Activated CD8-positive, alpha-beta T cell treated with anti-CD3 and anti-CD28 coated beads, Interleukin-2, amount 10 ng/mL, durations not matched to agents 7 days and 5 days (primary cell): ENCODE measurements at places on chromosomes 4 and X.

DNA sequence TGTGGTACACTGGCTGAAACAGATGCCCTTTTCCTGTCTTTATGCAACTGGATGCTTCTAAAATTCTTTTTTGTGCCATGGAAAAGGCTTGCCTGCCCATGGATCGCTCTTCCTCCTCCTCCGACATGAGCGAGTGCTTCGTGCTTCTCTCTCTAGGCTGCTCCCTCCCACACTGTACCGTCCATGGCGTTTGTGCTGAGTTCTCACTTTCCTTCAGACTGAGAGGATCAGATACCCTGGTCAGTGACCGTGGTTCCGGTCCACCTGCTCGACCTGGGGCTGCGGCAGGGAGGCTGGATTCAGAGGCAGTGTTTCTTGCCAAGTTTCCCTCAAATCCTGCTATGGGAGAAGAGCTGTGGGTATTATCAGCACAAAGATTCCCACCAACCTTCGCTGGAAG lies 10.2 kb upstream of the CLDN24 start:
- no peak for DNase-seq

GRCh38 chr4:78379040-78379439 lies 172.5 kb upstream of the ANXA3 start:
- DNase-seq = no peak

DNA sequence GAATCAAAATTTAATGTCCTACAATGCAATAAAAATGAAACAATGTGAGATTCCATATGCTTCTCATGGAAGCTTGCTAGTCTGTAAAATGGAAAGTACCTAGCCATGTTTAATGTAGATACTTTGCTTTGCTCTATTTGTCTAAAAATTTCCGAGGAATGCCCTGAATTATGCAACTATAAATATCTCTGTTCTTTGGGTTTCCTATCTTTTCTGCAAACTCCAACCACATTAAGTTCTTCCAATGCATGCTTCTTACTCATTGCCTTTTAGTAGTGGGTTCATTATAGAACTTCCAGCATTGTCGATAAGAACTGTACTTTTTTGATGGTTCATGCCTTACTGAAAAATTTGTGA lies 178.3 kb downstream of the RASL11B start:
- no peak for DNase-seq

GRCh38 chrX:154064637-154065435 lies 32.7 kb downstream of the MECP2 start:
- no peak for DNase-seq

DNA sequence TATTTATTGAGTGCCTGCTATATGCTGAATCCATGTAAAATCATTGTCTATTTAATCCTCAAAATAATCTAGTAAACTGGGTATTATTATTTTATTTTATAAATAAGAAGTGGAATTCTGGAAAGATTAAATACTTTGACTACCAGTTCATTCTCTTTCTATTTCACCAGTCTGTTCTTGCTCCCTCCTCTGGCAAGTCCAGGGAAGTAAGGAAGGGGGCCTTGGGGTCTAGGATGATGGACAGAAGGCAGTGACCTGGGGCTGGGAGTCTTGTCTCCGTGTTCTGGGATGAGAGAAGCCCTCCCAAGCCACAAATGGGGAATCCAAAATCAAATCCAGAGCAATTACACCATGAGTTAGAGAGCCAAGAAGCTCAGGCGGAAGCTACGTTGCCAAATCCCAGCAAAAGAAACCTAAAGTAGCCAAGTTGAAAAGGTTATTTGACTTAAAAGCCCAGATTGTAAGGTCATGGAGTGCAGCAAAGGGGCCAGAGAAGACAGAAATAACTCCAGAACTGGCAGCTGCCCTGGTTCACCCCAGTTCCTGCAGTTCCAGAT lies 28.3 kb upstream of the PARM1 start:
- DNase-seq = no peak

DNA sequence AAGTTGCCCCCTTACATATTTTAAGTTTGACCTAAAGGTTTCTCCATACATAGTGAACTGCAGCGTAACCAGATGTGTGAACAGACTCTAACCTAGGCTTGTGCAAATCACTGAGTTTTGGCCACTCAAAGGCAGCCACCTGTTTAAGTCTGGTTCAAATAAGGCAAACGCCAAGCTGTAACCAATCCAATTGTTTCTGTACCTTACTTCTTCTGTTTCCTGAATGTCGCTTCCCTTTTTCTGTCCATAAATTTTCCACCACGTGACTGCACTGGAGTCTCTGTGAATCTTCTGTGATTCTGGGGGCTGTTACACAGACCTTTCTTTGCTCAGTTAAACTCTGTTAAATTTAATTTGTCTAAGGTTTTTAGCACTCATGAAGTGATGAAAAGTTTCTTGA lies 618.8 kb downstream of the GLUD2 start:
- no peak for DNase-seq

DNA sequence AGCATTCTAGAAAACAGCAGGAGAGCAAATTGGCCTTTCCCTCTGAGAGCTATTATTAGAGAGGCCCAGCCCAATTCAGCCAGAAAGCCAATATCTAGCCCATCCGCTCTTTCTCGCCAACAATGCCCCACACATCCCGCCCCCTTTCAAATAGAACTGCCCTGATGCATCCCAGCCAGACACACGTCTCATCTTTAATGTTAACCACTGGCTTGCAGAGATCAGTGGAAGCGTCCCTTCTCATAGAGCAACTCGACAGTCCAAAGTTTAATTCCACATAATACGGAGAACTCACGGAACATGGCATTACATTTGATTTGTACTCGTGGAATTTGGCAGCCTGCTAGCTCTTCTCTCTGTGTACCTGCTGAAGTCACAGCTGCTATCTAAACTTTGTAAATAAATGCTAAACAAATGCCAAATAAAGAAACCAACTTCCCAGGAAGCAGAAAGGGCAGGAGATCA lies 304.4 kb downstream of the DHX15 start:
- DNase-seq = no peak

DNA sequence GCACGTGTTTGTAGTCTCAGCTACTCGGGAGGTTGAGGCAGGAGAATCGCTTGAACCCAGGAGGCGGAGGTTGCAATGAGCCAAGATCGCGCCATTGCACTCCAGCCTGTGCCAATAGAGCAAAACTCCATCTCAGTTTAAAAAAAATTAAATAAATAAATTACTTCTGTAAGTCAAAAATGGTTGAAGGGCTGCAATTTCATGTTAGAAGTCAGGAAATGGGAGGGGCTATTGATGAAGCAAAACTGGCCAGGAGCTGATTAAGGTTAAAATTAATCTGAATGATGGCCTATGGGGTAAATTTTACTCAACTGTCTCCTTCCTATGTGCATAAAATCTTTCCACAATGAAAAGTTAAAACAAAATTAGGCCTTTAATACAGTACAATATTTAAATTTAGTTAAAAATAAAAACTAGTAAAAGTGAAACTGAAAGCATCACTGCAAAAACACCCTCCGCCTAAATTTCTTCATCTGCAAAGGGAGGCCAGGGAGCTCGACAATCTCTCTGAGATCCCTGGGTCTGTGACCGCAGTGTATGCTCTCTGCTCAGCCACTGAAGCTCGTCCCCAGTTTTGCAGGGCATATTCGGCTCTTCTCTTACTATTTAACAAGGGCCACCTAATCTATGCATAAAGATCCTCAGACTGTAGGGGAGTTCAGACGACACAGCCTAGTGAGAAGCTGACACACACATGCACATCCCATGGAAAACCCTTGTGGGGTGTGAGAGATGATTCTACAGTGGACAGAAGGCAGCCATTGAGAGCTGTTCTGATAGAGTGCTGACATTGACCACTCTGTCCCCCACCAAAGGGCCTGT lies 57.2 kb downstream of the IRF2 start:
- DNase-seq = peak; percentile 75

- DNase-seq = no peak
These were observed 15.8 kb upstream of the LDB2 start for GRCh38 chr4:16914208-16914607.

DNA sequence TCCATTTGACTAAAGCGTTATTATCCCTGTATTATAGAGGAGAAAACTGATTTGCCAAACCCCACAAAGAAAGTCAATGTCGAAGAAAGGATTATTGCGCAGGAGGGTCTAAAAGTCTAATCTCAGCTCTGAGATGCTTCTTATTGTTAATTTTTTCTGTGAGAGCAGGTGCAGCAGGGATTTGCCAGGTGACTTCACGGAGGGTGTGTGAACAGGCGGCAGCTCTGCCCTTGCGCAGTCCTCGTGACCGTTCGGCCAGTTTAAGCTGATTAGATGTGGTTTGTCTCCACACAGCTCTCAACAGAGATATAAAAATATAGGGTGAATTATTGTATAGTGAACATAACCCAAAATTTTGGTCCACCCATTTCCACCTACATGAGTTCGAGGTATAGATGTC lies 28.5 kb downstream of the TENM3 start:
- DNase-seq = no peak

GRCh38 chrX:78123190-78123589 lies 16.3 kb downstream of the TAF9B start:
- no peak for DNase-seq

DNA sequence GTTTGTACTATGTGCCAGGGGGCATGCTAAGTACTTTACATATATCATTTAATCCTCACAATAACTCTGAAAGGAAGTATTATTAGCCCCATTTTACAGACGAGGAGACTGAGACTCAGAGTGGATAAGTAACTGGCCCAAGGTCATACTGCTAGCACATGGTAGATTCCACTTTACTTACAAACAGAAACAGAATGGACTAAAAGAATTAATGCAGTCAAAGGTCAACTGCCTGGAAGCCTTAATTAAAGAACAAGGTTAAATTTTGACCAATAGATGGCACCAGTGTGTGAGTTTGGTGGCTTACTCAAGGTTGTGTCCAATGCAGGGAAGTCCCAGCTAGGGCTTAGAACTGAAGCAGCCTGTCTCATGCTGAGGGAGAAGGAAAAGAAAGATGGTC lies 4.7 kb downstream of the RIPPLY1 start:
- DNase-seq = peak; percentile 24

DNA sequence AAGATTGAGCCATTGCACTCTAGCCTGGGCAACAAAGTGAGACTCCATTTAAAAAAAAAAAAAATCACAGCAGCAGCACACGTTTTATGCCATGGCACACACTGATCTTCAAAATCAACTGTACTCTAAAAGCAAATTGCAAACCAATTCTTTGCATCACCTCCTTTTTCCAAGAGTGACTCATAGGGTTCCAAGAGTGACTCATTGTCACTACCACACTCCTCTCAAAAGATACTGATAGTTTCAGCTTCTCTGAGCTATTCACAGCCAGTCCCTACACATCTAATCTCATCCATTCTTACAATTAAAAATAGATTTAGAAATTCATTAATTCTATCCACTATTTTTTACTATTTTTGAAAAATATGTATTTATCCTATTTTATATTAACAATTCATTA lies 1494.9 kb upstream of the AGA start:
- no peak for DNase-seq

DNA sequence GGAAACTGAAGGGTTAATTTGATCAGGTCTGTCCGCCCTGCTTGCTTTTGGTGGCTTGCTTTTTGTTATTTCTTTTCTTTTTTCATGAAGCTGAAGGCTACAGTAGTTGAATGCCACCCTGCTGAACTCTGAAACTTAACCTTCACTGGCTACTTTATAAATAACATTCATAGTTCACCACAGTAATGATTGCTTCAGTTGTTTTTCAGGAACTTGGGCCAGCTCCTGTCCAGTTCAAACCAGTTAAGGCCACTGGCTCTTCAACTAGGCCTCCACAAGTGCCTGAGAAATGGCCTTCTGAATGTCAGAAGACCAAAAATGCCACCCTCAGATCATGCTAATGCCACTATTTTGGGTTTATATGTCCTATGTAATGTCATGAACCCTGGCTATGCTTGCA lies 7.7 kb upstream of the ASB9 start:
- no peak for DNase-seq

GRCh38 chrX:143853488-143853887 lies 30.4 kb upstream of the UBE2NL start:
- no peak for DNase-seq

DNA sequence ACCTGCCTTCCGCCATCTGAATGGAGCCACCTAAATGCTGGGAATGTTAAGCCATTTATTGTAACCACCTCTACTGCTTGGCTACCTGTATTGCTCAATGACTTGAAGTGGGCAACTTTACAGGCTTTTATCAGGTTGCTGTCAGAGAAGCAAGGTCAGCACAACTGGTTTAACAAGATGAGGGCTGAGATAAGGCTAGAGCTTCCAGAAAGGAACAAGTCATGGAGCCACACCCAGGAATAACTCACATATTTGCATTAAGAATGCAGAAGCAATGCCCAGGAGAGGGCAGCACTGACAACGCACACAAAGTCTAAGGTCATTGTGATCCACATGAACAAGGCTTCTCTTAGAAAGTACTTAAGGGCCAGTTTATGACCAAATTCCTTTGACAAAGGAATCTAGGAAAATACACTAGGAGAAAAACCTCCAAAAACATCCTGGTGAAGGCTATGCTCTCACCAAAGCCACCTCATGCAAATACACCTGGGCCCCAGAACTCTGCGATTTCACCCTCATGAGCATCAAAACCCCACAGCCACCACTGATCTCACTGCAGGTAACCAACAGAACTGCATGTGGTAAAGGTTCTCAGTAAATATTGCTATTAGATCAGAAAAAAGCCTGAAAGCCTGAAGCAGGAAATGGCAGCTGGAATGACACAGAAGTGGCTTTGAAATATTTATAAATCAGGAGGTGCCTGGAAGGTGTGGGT lies 15.0 kb upstream of the STS start:
- peak; percentile 35 for DNase-seq
